ENCODE measurements at places on chromosomes 7 and 10.

DNA sequence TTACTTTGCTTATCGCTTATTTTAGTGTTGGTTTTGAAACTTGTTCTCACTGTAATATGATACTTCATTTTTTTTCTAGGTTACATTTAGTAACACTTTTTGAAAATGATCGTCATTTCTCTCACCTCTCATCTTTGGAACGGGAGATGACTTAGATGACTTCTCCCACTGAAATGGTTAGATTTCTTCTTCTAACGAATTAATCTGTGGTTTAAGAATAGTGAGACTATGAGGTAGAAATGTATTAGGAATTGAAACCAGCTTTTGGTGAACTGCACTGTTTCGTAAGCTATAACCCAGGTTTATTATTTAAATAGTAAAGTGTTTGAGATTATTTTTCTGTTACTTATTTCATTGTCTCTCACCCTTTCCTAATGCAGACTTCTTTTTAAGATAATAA is 93.7 kb downstream of the PRR15 start:
- no peak for DNase-seq

GRCh38 chr7:55128693-55129394 is 110.0 kb downstream of the EGFR start:
- DNase-seq, result peak; percentile 64

DNA sequence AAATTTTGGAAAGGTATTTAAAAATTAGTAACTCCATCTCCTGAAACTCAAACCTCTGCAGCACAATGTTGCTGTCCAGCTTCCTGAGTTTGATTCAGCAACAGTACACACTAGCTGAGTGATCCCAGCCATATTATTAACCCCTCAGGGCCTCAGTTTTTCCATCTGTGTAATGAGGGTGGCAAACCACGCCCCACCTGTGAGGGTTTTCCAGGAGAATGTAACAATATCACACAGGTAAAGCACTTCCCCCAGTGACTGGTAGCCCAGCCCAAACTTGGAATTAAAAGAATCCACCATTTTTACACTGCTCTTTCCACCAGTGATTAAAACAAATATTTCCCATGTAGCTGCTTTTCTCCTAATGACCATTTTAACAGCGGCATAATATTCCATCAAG is 122.4 kb downstream of the SORBS1 start:
- no peak for DNase-seq

- peak; percentile 95 for DNase-seq
Observed at GRCh38 chr10:4450981-4451908, 374.8 kb upstream of the AKR1E2 start.

DNA sequence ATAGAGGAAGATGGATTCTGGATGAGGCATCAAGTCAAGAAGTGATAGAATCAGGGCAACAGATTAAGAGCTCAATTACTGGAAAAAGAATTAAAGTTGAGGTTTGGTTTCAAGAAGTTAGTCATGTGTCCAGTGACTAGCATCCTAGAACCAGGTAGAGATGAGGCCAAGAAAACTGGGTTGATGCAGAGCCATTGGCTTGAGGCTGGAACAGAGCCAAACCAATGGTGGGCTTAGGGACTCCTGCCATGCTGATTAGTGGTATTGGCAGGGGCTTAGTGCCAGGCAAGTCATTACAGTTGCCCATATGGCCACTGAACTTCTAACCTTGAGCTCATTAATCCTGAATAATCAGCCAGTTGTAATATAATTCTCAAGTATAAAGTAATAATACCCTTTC is 18.5 kb downstream of the ZNF277 start:
- no peak for DNase-seq

- peak; percentile 85 for DNase-seq
Observed at GRCh38 chr10:118958984-118959925, 70.3 kb upstream of the NANOS1 start.

- DNase-seq, result no peak
Observed at GRCh38 chr10:17414484-17414883, 39.9 kb downstream of the ST8SIA6 start.

DNA sequence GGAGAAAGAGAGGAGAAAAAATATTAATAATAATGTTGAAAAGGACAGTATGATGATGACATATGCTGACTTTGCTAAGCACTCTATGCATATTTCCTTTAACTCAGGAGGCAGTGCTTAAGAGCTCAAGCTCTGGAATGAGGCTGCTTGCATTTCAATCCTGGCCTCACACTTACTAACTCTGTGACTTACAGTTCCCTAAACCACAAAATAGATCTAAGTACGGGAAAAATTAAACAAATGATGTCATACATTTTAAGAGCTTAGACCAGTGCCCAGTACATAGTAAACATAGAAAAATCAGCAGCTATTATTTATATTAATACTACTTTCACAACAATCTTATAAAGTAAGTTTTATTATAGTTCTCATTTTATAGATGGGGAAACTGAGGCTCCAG is 61.3 kb downstream of the GFRA1 start:
- DNase-seq, result peak; percentile 83

GRCh38 chr7:49731836-49732235 is 41.6 kb upstream of the VWC2 start:
- no peak for DNase-seq

DNA sequence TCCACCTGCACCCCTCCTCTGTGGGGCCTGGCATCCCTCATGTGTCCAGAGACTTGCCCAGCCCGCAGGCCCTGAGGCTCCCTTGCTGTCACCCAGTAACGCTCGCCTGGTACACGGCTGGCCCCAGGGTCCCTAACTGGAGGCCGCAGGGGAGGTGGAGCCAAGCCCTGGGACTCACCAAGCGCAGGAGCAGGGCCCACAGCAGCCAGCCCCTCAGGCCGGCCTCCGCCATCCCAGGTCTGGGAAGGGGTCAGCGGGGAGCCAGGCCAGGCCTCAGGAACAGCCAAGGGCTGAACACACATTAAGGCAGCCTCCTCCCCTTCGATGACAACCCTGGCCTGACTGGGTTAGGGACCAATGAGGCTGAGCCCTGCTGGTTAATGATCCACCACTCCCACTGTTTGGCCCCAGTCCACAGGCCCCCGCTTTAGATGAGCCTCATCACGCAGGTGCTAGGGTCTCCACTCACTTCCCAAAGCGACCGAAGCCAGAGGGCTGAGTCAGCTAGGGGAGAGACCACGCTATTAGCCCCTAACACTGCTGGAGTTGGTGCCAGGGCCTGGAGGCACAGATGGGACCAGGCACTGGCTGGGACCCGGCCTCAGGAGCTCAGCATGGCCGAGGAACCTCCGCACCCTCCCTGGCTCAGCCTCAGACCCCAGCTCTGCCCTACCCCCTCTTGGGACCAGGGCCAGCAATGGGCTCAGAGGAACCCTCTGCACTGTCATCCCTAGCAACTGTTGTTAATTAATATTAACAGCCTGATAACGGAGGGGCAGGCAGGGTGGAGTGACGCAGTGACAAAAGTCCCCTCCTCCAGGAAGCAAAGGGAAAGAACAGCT is at the start of gene NPC1L1:
Gene NPC1L1, minus strand, starts transcription at position 303 of the 842 bp plus-strand sequence. Its CDS starts 71 bp downstream, at position 232.
- DNase-seq, result no peak

- DNase-seq, result no peak
Observed at GRCh38 chr10:61047081-61047480, 103.1 kb upstream of the RHOBTB1 start.

DNA sequence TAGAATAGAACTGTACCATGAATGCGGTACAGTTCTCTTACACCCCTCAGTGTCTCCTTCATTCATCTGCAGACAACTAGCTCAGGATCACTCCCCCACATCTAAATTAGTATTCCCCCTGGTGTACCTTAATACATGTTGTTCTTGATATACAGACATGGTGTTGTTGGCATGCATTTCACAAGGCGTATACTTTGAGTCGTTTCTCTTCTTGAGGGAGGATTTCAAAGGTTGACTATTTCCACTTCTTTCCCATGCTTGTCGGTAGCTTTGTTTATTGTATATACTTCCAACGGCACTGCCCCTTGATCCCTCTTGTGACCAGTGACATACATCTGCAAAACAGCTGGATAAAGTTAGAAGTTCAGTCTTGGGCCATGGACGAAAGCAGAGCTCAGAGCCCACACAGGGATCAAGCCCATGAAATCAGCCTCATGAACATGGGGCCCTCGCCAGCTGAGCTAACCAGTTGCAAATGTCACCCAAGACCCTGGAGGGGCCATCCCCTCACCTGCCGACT is 8.6 kb downstream of the CPA4 start:
- DNase-seq, result no peak

DNA sequence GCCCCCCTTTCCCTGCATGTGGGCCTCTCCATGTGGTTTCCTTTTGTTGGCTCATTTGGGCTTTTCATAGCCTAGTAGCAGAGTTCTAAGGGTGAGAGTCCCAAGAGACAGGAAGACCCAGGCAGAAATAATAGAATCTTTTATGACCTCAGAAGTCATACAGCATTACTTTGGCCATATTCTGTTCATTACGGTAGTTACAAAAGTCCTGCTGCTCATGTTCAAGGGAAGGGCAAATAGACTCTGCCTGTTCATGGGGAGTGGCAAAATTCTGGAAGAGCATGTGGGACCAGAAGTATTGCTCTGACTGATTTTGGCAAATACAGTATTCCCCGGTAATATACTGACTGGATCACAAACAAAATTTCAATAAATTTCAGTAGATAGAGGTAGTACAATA is 910.3 kb downstream of the LRMDA start:
- no peak for DNase-seq

- DNase-seq, result no peak
Observed at GRCh38 chr10:66189271-66189670, 736.6 kb upstream of the LRRTM3 start.

DNA sequence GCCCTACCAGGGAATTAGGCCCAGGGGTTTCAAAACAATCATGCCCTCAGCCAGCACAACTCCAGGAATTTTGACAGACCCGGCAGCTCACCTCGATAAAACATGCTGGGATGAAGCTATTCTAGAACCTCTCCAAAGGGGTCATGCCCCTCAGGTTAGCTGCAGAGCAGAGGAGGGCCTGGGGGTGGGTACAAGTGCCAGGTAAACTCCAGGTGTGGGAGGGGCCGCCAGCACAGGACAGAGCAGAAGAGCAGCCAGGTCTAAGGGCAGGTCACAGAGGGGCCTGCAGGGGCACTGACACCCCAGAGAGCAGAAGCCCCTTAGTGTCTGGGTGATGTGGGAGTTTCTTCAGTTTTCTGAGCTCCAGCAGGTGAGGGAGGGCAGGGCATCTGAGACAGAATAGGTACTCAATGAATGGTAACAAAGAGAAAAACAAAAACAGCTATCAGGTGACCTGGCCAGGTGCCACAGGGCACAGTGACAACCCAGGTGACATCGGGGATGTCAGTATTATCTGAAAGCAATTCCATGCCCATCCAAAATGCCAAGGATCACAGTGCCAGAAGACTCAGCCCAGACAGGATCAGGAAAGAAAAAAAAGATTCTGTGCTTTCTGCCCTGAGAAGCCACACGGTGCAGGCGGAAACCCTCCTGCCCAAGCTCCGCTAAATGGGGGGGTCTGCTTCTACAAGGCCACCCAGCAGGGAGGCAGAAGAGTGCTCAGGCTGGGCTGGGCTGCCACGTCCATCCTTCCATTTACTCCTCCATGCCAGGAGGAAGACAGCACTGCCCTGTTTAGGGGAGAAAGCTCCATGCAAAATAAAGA is 104.5 kb downstream of the TNS3 start:
- DNase-seq, result no peak

DNA sequence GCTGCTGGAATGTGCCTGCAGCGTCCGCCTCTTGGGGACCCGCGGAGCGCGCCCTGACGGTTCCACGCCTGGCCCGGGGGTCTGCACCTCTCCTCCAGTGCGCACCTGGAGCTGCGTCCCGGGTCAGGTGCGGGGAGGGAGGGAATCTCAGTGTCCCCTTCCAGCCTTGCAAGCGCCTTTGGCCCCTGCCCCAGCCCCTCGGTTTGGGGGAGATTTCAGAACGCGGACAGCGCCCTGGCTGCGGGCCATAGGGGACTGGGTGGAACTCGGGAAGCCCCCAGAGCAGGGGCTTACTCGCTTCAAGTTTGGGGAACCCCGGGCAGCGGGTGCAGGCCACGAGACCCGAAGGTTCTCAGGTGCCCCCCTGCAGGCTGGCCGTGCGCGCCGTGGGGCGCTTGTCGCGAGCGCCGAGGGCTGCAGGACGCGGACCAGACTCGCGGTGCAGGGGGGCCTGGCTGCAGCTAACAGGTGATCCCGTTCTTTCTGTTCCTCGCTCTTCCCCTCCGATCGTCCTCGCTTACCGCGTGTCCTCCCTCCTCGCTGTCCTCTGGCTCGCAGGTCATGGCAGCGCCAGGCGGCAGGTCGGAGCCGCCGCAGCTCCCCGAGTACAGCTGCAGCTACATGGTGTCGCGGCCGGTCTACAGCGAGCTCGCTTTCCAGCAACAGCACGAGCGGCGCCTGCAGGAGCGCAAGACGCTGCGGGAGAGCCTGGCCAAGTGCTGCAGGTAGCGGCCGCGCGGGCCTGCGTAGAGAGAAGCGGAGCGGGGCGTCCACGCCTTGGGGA is 645 bp downstream of the SLC26A4 start:
- peak; percentile 43 for DNase-seq

DNA sequence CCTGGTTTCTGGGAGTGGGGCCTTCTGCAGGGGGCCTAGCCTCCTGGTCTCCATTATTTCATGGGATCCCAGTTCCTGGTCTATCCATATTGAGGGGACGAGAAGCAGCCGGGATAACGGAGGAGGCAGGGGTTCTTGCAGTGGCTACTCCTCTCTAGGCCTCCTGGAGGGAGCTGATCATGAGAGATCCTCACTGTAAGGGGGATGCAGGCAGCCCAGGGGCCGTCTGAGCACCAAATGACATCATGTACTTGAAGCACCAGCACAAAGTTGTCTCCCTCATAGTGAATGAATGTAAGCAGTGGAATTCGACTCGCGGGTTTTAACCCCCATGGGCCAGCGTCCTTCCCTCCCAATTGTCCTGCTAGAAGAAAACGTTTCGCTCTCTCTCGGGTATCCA is 964 bp upstream of the ADCY1 start:
- no peak for DNase-seq

GRCh38 chr7:17274551-17275245 is 23.8 kb upstream of the AHR start:
- peak; percentile 30 for DNase-seq

DNA sequence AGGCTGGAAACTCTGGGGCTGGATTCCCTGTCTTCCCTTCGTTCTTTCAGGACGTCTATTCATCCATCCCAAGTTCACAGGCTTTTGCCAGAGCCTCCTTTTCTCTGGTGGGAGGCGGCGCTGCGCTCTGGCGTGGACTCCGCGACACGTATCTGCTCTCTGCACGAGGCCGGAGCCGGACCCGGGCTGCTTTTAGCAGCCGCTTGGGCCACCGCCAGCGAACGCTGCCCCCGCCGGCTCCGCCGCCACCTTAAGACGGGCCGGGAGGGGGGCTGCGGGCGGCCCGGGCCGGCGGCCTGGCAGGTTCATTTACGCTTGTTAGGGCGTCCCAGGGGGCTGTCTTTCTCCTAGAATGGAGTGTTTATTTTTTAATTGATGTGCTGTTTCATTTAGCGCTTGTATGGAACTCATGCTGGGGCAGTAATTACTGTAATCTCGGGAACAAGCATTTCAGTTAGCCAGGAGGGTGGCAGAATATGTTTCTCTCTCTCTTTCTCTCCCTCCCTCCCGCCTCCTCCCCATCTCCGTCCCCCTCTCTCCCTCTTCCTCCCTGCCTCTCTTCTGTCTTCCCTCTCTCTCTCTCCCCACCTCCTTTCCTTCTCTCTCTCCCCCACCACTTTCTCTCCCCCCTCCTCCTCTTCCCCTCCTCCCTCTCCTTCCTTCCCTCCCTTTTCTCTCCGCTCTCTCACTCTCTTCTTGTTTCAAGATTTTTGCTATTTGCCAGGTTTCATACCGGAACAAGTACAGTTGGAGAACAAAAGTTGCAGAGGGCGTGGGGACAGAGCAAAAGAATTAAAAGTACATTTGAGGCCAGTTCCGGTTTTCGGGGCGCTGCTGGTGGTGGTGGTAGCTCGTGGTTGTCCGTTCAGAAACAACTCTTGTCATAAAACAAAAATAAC is 1.3 kb upstream of the FZD8 start:
- DNase-seq, result peak; percentile 63

GRCh38 chr7:30221764-30222163 is 62.6 kb upstream of the ZNRF2 start:
- DNase-seq, result no peak

GRCh38 chr7:129423700-129424410 is 10.4 kb upstream of the STRIP2 start:
- DNase-seq, result no peak
